ENCODE measurements at places on chromosomes 4 and X. TPM values are rescaled to one million over a fixed set of nuclear protein-coding genes. Genes with fewer than 3 reads are reported as not detected.

RENBP gene
- 0.40 TPM for polyA plus RNA-seq

MAGEA3 gene
- polyA plus RNA-seq = not detected

TBX22 gene
- not detected for polyA plus RNA-seq

TEX13C gene
- not detected for polyA plus RNA-seq

PLAC1 gene
- 13.7 TPM for polyA plus RNA-seq

NPY2R gene
- polyA plus RNA-seq = not detected

LRP2BP gene
- polyA plus RNA-seq = 0.22 TPM

GDPD2 gene
- polyA plus RNA-seq = 22.1 TPM

UGT2B17 gene
- polyA plus RNA-seq = 0.05 TPM

GRCh38 chr4:149031399-149031798, 589.2 kb upstream of the NR3C2 start:
- H3K4me3 ChIP-seq = no peak overlapping the region
- no peak overlapping the region for H3K27ac ChIP-seq

GRCh38 chr4:149997881-149998421, 80.3 kb upstream of the DCLK2 start:
- H3K36me3 ChIP-seq = no peaks in the 10 kb centered on the region
- DNase-seq = no peak
- H3K4me1 ChIP-seq = peaks cover 9% of the 10 kb centered on the region

- H3K27ac ChIP-seq = no peak overlapping the region
- H3K27me3 ChIP-seq = peaks cover 8% of the 10 kb centered on the region
- H3K4me1 ChIP-seq = peaks cover 15% of the 10 kb centered on the region
- H3K4me3 ChIP-seq = peak overlapping the region; percentile 64
- no peak for DNase-seq
Observed at GRCh38 chr4:6909970-6910339, 329 bp downstream of the TBC1D14 start.

GRCh38 chr4:102355748-102356147, 10.5 kb upstream of the SLC39A8 start:
- H3K4me1 ChIP-seq = no peaks in the 10 kb centered on the region
- no peak for DNase-seq
- no peak overlapping the region for H3K27ac ChIP-seq
- H3K4me3 ChIP-seq = no peak overlapping the region

GRCh38 chr4:107216379-107216778, 180.3 kb upstream of the DKK2 start:
- H3K4me3 ChIP-seq = no peak overlapping the region
- no peak overlapping the region for H3K27ac ChIP-seq
- H3K27me3 ChIP-seq = peaks cover 6% of the 10 kb centered on the region
- DNase-seq = no peak

GRCh38 chrX:24117258-24117657, 32.3 kb upstream of the ZFX start:
- no peak overlapping the region for H3K4me3 ChIP-seq
- no peaks in the 10 kb centered on the region for H3K4me1 ChIP-seq
- DNase-seq = no peak
- no peaks in the 10 kb centered on the region for H3K27me3 ChIP-seq
- no peak overlapping the region for H3K27ac ChIP-seq

DNA sequence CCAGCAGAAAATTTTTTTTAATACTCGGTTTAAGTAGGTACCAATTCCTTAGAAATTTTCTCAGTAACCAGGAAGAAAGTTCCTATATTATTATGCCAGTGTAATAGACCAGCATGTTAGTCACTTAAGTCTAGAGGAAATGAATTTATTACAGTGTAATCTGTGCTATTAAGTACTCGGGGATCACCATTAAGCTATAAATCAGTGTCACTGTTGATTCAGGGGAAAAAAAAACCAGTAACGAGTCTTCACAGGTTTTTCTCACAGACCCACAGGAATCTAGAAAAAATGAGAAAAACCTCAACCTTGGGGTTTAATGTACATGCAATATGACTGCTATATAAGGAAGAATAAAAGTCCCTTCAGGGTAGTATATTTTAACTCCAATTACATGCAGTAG, 138.3 kb upstream of the IL1RAPL2 start:
- no peaks in the 10 kb centered on the region for H3K36me3 ChIP-seq
- no peak overlapping the region for H3K27ac ChIP-seq
- H3K27me3 ChIP-seq = no peaks in the 10 kb centered on the region

GRCh38 chr4:16457944-16458343, 231.7 kb upstream of the TAPT1 start:
- DNase-seq = no peak
- no peaks in the 10 kb centered on the region for H3K36me3 ChIP-seq
- H3K4me3 ChIP-seq = no peak overlapping the region
- no peak overlapping the region for H3K27ac ChIP-seq
- peaks cover 11% of the 10 kb centered on the region for H3K4me1 ChIP-seq

DNA sequence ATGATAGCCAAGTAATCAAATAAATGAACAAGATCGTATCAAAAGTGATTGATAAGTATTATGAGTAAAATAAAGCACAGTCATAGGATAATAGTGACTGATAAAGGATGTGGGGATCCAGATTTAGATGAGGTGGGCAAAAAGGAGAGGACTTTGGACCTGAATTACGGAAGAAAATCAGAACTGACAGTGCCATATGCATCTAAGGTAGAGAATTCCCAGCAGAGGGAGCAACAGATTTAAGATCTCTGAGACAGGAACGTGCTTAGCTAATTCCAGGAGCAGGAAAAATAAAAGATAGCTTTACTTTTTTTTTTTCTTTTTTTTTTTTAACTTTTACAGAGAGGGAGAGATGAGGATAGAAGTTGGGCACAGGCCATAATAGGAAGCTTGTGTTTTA, 189.9 kb downstream of the NWD2 start:
- DNase-seq = no peak
- H3K36me3 ChIP-seq = no peaks in the 10 kb centered on the region
- no peak overlapping the region for H3K27ac ChIP-seq
- H3K27me3 ChIP-seq = no peaks in the 10 kb centered on the region

DNA sequence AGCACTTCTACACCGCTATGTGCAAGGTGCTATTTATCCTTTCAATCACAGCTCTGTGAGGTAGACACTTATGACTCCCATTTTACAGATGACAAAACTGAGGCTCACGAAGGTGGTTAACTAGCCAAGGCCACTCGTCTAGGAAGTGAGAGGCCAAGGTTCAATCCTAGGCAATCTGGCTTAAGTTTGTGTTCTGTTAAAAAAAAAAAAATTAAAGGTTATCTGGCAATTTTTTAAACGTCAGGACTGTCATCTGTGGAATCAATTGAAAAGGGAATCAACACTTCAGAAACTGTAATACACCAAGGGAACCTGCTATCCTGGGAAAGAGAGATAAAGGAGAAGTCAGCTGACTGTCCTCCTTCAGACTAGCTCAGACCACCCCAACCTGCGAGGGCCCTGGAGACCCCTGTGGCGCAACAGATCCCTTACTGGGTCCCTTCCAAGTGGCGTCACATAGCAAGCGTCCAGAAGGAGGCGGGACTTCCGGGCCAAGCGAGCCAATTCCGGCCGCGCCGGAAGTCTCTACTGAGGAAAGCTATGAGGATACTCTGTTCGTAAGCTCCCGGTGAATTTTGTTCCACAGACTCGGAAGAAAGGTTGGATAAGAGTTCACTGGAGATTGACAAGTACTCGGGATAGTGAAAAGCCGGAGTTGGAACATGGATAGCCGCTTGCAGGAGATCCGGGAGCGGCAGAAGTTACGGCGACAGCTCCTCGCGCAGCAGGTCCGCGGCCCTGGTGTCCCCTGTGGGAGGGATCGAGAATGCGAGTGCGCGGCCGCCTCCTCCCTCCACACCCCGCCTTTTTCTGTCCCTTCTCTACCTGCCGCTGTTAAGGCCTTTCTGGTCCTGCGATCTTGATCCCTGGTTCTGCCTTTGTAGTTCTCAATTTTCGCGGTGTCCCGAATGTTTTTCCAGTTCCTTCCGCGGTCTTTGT, at the start of gene METTL14:
METTL14 (plus strand) TSS at position 520 of the 939 bp plus-strand sequence; CDS start at position 663, 143 bp downstream.
- H3K36me3 ChIP-seq = no peaks in the 10 kb centered on the region
- H3K4me1 ChIP-seq = peaks cover 12% of the 10 kb centered on the region
- DNase-seq = no peak
- peak within 1 kb of the TSS; percentile 59 for H3K4me3 ChIP-seq

- H3K27me3 ChIP-seq = peaks cover 11% of the 10 kb centered on the region
- H3K4me1 ChIP-seq = peaks cover 5% of the 10 kb centered on the region
- DNase-seq = no peak
- no peak overlapping the region for H3K4me3 ChIP-seq
Observed at GRCh38 chr4:55791666-55792065, 27.9 kb upstream of the EXOC1L start.

DNA sequence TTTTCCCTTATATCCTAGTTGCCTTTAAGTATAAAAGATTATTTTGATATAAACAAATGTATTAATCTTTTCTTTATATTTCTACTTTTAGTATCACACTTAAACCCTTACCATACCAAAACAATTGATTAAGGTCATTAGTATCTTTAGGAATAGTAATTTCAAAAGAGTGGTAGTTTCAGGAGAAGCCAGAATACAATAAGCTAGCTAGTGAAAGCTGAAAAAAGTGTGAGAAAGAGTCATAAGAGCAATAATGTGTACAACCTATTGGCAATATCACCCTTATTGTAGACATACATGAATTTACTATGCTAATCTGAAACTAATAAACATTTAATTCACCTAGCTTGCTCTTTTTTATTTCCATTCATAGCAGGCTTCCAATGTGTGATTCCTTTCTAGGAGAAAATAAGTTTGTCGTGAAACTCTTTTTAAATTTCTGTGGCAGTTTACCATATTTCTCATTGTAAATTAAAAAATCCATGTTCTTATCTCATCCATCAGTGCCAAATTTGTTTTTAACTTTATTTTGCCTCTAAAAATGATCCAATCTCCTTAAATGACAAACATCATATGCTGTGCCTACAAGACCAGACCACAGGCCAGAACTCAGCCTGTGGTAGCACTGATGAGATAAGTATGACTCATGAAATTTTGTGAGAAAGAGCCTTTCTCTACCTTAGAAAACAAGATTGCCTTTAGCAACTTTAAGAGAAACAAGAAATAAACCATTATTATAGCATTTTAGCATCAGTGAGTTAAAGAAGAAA, 8.1 kb downstream of the NEK1 start:
- H3K27ac ChIP-seq = peak overlapping the region; percentile 39
- DNase-seq = no peak
- no peaks in the 10 kb centered on the region for H3K36me3 ChIP-seq
- H3K4me3 ChIP-seq = no peak overlapping the region

DNA sequence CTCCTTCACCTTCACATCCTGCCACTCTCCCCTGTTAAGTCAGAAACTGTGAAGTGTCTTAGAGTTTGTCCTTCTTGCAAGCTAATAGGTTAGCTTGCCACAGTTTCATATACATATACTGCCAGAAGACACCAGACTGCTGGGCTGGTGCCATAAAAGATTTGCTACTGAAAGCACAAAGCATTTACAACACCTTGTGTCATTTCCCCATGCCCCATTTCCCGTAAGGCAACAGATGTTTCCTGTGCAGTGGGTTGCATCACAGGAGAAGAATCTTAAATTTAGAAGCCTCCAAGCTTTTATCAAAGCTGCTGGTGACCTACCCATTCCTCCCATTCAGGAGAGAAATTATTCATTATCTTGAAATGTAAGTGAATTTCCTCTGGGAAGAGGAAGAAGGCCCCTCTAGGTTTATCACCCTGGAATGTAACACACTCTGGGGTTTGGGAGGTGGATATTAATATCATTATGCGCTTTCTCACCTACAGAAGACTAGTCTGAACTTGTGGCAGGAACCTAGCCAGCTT, 34.5 kb upstream of the RAB33B start:
- peaks cover 22% of the 10 kb centered on the region for H3K4me1 ChIP-seq
- DNase-seq = peak; percentile 84
- no peaks in the 10 kb centered on the region for H3K27me3 ChIP-seq
- no peak overlapping the region for H3K4me3 ChIP-seq
- peak overlapping the region; percentile 44 for H3K27ac ChIP-seq
- H3K36me3 ChIP-seq = peaks cover 3% of the 10 kb centered on the region

- no peak for DNase-seq
- no peaks in the 10 kb centered on the region for H3K4me1 ChIP-seq
- H3K36me3 ChIP-seq = no peaks in the 10 kb centered on the region
- no peak overlapping the region for H3K4me3 ChIP-seq
- no peaks in the 10 kb centered on the region for H3K27me3 ChIP-seq
Observed at GRCh38 chr4:161525121-161525520, 638.7 kb downstream of the FSTL5 start.

DNA sequence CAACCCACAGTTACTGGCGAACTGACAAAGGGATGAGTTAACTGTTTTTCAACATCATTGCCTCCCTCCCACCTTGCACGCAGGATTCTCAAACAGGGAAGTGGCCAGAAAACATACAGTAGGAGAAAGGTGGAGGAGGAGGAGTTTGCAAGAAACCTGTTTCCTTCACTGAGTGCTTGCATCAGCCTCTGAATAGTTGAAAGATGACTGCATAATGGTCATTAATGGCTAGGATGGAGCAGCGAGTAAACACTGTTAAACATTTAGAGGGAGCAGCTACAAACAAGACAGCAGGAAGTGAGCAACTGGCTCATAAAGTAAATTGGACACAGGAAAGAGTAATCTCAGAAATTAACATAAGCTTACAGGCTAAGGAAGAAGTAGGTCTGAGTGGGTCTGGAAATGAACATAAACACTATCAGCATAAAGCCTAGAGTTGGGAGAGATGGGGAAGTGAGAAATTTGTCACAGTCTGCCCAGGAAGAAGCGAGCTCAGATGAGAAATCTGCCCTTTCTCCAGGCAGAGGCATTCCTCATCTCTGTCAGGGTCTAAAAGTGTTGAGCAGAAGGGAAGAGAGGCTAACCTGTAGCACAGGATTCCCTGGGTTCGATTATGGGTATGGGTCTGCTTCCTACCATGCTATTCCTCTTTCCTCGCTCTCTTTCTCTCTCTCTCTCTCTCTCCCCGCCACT, 38.6 kb downstream of the TRPC5OS start:
- no peaks in the 10 kb centered on the region for H3K4me1 ChIP-seq
- H3K27ac ChIP-seq = no peak overlapping the region
- DNase-seq = no peak
- H3K36me3 ChIP-seq = no peaks in the 10 kb centered on the region
- no peak overlapping the region for H3K4me3 ChIP-seq
- H3K27me3 ChIP-seq = peaks cover 3% of the 10 kb centered on the region

GRCh38 chrX:12770440-12770839, 20.8 kb upstream of the PRPS2 start:
- H3K36me3 ChIP-seq = no peaks in the 10 kb centered on the region
- DNase-seq = no peak
- H3K27ac ChIP-seq = no peak overlapping the region
- no peak overlapping the region for H3K4me3 ChIP-seq
- no peaks in the 10 kb centered on the region for H3K27me3 ChIP-seq
- H3K4me1 ChIP-seq = no peaks in the 10 kb centered on the region

DNA sequence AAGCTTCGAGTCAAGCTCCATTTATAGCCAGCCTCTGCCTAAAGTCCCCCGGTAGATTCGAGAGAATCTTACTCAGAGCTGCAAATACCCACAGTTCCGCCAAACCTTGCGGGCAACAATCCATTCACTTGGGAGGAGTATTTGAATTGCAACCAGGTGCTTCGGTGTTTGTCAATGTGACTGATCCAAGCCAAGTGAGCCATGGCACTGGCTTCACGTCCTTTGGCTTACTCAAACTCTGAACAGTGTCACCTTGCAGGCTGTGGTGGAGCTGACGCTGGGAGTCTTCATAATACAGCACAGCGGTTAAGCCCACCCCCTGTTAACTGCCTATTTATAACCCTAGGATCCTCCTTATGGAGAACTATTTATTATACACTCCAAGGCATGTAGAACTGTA, 11.2 kb downstream of the CD40LG start:
- H3K36me3 ChIP-seq = no peaks in the 10 kb centered on the region
- H3K27me3 ChIP-seq = no peaks in the 10 kb centered on the region
- H3K4me3 ChIP-seq = no peak overlapping the region
- no peak overlapping the region for H3K27ac ChIP-seq
- H3K4me1 ChIP-seq = no peaks in the 10 kb centered on the region

- no peaks in the 10 kb centered on the region for H3K36me3 ChIP-seq
- no peak for DNase-seq
- no peaks in the 10 kb centered on the region for H3K27me3 ChIP-seq
- H3K27ac ChIP-seq = no peak overlapping the region
- no peaks in the 10 kb centered on the region for H3K4me1 ChIP-seq
Observed at GRCh38 chrX:97199501-97199900, 315.8 kb downstream of the RPA4 start.
